Activated CD4-positive, alpha-beta T cell treated with anti-CD3 and anti-CD28 coated beads, Interleukin-10, Interleukin-2, amounts not matched to agents 100 ng/mL and 50 ng/mL, durations not matched to agents 16 hours and 8 hours (primary cell): ENCODE measurements at places on chromosomes 11 and 22.

GRCh38 chr11:74636630-74637184, 44.3 kb downstream of the POLD3 start:
- DNase-seq = peak; percentile 45

DNA sequence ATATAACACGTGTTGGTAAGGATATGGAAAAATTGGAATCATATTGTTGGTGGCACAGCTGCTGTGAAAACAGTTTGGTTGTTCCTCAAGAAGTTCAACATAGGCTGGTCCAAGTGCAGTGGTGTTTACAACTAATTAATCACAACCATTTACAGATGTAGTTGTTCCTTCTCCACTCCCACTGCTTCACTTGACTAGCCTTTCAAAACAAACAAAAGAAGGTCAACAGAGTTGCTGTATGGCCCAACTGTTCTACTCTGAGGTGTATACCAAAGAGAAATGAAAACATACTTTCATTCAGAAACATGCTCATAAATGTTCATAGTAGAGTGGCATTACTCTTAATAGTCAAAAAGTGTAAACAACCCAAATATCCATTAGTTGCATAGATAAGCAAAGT, 36.6 kb upstream of the ACAT1 start:
- no peak for DNase-seq

GRCh38 chr11:57793351-57794115, 31.9 kb downstream of the CTNND1 start:
- DNase-seq = peak; percentile 1

GRCh38 chr22:46895753-46896152, 133.3 kb downstream of the TBC1D22A start:
- DNase-seq = no peak

- DNase-seq = peak; percentile 80
These were observed 13.9 kb downstream of the OTUB1 start for GRCh38 chr11:64000026-64000739.

GRCh38 chr11:63560506-63561180, 2.5 kb downstream of the PLAAT2 start:
- no peak for DNase-seq

- peak; percentile 55 for DNase-seq
These were observed 36.0 kb upstream of the LDLRAD3 start for GRCh38 chr11:35907648-35908431.
